ENCODE measurements at places on chromosomes 16 and 17. TPM values are rescaled to one million over a fixed set of nuclear protein-coding genes. Genes with fewer than 3 reads are reported as not detected.
A peak's percentile ranks its signal among the peaks of the same experiment; 100 is the strongest.

- DNase-seq: no peak
These were observed 24.7 kb downstream of the DEF8 start for GRCh38 chr16:89973235-89973634.

- DNase-seq: no peak
These were observed 476.2 kb downstream of the HAPSTR1 start for GRCh38 chr16:9567666-9568065.

DNA sequence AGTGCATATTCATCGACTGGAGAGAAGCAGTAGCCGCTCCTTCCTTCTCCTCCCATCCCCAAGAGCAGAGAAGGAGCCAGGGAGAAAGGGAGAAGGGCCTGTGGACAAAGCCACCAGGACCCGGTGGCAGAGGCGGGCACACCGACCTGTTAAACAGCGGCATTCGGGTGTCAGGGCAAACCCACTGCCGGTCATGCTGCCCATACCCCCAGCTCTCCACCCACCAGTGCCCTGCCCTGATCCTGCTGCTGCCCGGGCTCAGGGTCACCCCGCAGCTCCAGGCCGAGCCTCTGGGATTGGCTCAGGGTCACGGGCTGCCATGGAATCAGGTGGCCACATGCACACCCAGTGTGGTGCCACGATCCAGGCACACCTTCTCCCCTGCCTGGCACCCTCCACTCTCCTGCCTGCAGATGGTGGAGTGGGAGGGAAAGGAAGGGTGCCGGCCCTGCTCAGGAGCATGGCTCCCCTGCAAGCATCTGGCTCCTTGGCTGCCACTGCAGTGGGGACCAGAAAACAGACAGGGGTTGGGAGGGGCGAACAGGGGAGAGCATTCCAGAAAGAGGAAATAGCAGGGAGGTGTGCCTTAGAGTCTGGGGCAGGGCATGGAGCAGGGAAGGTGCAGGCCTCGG lies 18.3 kb upstream of the RASD1 start:
- DNase-seq: no peak

GRCh38 chr17:43019418-43019817 lies 2.8 kb downstream of the VAT1 start:
- DNase-seq: no peak

DNA sequence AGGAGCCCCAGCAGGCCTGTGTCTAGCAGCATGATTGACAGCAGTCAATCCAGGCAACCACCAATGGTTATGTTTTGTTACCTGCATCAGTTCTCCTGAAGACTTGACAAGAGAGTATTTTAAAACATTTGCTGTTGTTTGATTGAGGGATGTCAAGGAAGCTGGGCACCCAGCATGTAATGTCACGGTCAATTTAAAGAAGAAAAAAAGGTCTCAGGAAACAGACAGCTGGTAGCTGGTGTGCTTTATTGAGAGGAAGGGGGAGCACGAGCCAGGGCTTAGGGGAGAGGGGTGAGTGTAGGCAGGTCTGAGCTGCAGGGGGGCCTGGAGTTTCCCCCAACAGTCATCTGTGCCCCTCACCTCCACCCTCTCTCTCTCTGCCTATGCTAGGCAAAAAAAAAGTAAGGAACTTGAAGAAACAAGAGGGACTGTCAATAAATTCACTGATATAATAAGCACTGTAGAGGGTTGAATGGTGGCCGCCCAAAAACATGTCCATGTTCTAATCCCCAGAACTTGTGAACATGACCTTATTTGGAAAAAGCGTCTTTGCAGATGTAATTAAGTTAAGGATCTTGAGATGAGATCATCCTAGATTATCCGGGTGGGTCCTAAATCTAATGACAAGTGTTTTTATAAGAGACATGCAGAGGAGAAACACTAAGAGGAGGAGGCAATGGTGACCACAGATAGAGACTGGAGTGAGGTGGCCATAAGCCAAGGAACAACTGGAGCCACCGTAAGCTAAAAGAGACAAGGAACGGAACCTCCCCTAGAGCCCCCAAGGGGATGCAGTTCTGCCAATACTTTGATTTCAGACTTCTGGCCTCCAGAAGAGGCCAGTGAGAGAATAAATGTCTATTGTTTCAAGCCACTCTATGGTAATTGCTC lies 14.5 kb downstream of the TSPOAP1 start:
- no peak for DNase-seq

GRCh38 chr17:47604598-47604927 lies 45.2 kb upstream of the KPNB1 start:
- DNase-seq: no peak

DNA sequence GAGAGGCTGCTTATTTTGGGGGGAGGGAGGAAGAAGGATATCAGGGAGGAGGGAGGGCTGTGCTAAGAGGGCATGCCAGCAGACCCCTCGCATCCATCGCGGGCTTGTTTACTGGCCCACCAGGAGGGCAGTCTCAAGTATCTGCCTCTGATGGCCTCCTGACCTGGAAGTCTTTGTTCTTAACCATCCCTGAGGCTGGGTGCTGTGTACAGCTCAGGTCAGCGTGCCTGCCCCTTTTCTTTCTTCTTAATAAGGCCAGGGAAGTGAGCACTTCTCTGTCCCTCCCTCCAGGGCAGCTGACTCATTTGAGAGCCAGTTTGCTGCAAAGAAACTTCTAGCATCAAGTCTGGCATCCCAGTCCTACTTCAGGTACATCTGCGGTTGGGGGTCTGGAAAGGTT lies 157.0 kb downstream of the CCDC182 start:
- DNase-seq: no peak

- peak; percentile 16 for DNase-seq
These were observed 1.1 kb upstream of the BRCA1 start for GRCh38 chr17:43125967-43126910.

DNA sequence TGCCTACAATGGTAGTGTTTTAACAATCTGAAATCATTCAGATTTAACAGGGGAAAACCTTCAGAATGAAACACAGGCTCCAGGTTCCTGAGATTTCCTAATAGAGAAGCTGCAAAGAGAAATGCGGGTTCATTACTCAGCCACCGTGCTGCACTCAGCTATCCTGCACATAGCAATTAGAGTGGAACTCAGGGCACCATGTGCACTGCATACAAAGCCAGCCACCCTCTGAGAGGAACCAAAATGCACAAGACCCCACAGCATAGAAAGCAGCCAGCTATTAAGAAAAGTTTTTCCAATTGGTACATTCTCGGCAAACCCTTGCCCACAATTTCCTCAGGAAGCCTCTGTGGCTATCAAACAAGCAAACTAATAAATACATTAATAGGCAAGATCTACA lies 37.4 kb downstream of the TOM1L2 start:
- DNase-seq: no peak

DNA sequence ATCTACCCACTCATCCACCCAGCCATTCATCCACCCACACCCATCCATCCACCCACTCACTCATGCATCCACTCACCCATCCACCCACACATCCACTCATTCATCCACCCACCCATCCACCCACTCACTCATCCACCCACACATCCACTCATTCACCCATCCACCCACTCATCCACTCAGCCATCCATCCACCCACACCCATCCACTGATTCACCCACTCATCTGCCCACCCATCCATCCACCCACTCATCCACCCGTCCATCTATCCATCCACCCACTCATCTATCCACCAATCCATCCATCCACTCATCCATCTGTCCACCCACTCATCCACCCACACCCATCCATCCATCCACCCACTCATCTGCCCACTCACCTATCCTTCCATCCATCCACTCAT lies 17.3 kb downstream of the NATD1 start:
- no peak for DNase-seq

DNA sequence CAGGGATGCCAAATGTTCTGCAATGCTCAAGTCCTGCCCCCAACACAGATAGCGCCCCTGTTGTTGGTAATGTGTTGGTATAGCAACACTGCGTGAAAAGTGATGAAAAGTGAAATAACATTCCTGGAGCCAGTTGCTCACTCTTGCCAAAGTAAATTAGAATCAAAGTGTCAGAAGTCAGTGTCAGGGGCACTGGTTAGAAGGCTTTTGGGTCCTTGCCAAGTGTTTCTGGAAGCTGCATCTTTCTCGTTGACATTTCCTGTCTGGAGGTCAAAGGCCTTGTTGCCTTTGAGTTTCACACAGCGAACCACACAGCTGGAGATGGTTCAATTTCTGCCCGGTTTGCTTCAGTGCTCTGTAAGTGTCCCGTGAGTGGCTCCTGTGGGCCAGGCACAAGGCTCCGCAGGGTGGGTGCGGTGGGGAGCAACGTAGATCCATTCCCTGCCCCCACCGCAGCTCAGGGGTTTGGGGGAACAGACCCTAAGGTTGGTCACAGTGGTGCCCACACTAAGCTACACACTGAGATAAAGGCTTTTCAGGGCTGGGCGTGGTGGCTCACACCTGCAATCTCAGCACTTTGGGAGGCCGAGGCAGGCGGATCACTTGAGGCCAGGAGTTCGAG lies 3.6 kb upstream of the SLC16A5 start:
- DNase-seq: peak; percentile 18

- DNase-seq: no peak
These were observed 128.4 kb upstream of the GOT2 start for GRCh38 chr16:58862334-58863021.

- DNase-seq: peak; percentile 88
These were observed 2.6 kb upstream of the PITPNC1 start for GRCh38 chr17:67374329-67375053.

- no peak for DNase-seq
These were observed 22.8 kb downstream of the OMG start for GRCh38 chr17:31274252-31274651.

- DNase-seq: no peak
These were observed 70.6 kb upstream of the CLEC3A start for GRCh38 chr16:77951788-77952187.

The CCL18 gene
- not detected for total RNA-seq

The GINS2 gene
- total RNA-seq: 71.5 TPM

The PMFBP1 gene
- total RNA-seq: 1.5 TPM

The ADORA2B gene
- total RNA-seq: 7.1 TPM

The SYCE1L gene
- 6.9 TPM for total RNA-seq

The MT1M gene
- not detected for total RNA-seq

The CIBAR2 gene
- total RNA-seq: not detected

All from activated naive CD8-positive, alpha-beta T cell treated with anti-CD3 and anti-CD28 coated beads for 36 hours (primary cell).